Osteoblast (primary cell): ENCODE measurements at places on chromosomes 2 and 18. TPM values are rescaled to one million over a fixed set of nuclear protein-coding genes. Genes with fewer than 3 reads are reported as not detected.

Gene MROH2A
- total RNA-seq, result not detected in 2 replicates

Gene KCNK3
- total RNA-seq, result not detected in 2 replicates

Gene SUPT7L
- total RNA-seq, result 44.2 and 50.3 TPM in 2 replicates

Gene KCMF1
- total RNA-seq, result 68.7 and 74.2 TPM in 2 replicates

- H3K36me3 ChIP-seq, result no peaks in the 10 kb centered on the region
- DNase-seq, result no peak
- peak overlapping the region; percentile 93 for H3K27ac ChIP-seq
- no peaks in the 10 kb centered on the region for H3K27me3 ChIP-seq
- H3K4me3 ChIP-seq, result no peak overlapping the region
These were observed 204.0 kb downstream of the TGIF1 start for GRCh38 chr18:3653851-3654441.

GRCh38 chr18:31268985-31269406 lies 49.0 kb upstream of the DSG1 start:
- no peaks in the 10 kb centered on the region for H3K27me3 ChIP-seq
- H3K4me3 ChIP-seq, result no peak overlapping the region
- H3K36me3 ChIP-seq, result no peaks in the 10 kb centered on the region
- no peak overlapping the region for H3K27ac ChIP-seq
- no peak for DNase-seq
- H3K4me1 ChIP-seq, result no peaks in the 10 kb centered on the region

GRCh38 chr18:28065793-28066186 lies 111.1 kb downstream of the CDH2 start:
- DNase-seq, result peak; percentile 59
- H3K27me3 ChIP-seq, result no peaks in the 10 kb centered on the region
- no peaks in the 10 kb centered on the region for H3K36me3 ChIP-seq
- H3K27ac ChIP-seq, result peak overlapping the region; percentile 95
- no peak overlapping the region for H3K4me3 ChIP-seq

DNA sequence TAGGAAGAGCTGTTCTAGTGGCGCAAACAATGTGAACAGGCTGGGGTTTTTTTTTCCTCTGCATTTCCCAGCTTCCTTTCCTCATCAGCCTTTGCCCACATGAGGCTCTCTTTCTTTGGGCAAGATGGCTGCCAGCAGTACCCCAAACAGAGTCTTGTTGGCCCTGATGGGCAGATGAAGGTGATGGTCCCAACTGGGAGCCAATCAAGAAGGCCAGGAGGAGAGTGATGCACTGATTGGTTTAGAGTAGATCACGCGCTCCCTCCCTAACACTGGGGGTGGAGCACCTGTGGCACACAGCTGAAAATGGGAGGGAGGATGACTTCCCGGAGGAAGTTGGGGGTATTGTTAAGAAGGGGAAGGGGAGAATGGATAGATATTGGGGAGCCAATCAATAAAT lies 96.3 kb upstream of the FZD7 start:
- no peak overlapping the region for H3K4me3 ChIP-seq
- H3K27ac ChIP-seq, result no peak overlapping the region
- H3K36me3 ChIP-seq, result no peaks in the 10 kb centered on the region
- no peaks in the 10 kb centered on the region for H3K27me3 ChIP-seq
- no peak for DNase-seq

- H3K4me1 ChIP-seq, result no peaks in the 10 kb centered on the region
- no peak overlapping the region for H3K27ac ChIP-seq
- H3K27me3 ChIP-seq, result no peaks in the 10 kb centered on the region
These were observed 54.8 kb upstream of the PTPRM start for GRCh38 chr18:7512348-7512747.

DNA sequence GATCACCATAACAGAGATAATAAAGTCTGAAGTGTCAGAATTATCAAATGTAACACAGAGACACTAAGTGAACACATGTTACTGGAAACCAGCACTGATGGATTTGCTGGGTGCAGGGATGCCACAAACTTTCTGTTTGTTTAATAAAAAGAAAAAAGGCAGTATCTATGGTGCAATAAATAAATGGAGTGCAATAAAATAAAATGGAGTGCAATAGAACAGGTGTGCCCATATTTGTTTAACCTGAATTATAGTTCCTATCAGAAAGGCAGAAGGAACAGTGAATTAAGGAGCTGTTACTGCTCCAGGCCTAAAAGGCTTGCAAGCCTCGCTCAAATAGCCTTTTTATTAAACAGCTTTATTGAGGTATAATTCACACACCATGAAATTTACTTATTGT lies 81.0 kb upstream of the KIDINS220 start:
- peaks cover 8% of the 10 kb centered on the region for H3K36me3 ChIP-seq
- H3K4me1 ChIP-seq, result no peaks in the 10 kb centered on the region
- no peak for DNase-seq
- H3K27me3 ChIP-seq, result no peaks in the 10 kb centered on the region
- no peak overlapping the region for H3K4me3 ChIP-seq
- H3K27ac ChIP-seq, result no peak overlapping the region

GRCh38 chr2:120012363-120012762 lies 514 bp upstream of the EPB41L5 start:
- DNase-seq, result no peak
- no peaks in the 10 kb centered on the region for H3K36me3 ChIP-seq
- H3K4me1 ChIP-seq, result peaks cover 10% of the 10 kb centered on the region
- H3K27me3 ChIP-seq, result no peaks in the 10 kb centered on the region
- H3K4me3 ChIP-seq, result peak overlapping the region; percentile 86
- no peak overlapping the region for H3K27ac ChIP-seq

DNA sequence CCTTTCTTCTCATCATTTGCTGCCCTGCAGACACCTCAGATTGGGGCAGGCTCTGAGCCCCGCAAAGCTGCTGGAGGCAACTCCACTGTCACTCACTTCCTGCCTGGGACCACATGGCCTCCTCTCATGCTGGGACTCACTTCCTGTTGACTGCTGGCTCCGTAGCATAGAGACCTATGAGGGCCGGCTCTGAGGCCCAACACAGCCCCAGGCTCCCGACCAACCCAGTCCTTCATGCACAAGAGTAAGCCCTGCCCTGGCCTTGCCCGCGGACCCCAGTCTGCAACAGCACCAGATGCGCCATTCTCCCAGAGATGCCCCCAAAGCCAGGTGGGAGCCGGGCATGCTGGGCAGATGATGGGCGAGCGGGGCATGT lies 55.7 kb downstream of the DNMT3A start:
- H3K4me3 ChIP-seq, result no peak overlapping the region
- peaks cover 4% of the 10 kb centered on the region for H3K36me3 ChIP-seq
- no peaks in the 10 kb centered on the region for H3K27me3 ChIP-seq
- H3K27ac ChIP-seq, result no peak overlapping the region
- H3K4me1 ChIP-seq, result no peaks in the 10 kb centered on the region
- no peak for DNase-seq

GRCh38 chr2:171889333-171889732 lies 4.7 kb downstream of the SLC25A12 start:
- H3K36me3 ChIP-seq, result no peaks in the 10 kb centered on the region
- H3K4me3 ChIP-seq, result no peak overlapping the region

DNA sequence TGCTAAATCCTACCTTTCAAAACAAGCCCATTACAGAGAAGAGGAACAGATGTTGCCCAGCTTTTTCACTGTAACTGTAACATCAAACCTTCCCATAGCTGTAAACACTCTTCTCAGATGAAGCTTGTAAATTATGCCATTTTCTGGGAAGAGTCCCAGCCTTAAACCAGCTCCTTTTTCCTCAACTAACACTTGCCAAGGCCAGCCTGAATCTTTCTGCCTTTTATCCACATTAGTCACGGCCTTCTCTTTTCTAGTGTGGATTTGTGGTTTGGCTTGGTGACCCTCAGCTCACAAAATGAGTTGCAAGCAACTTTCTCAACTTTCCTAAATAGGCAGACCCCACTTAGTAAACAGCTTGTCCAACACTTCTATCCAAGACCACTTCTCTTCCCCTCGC lies 90.2 kb downstream of the CABLES1 start:
- H3K4me3 ChIP-seq, result peak overlapping the region; percentile 49
- no peaks in the 10 kb centered on the region for H3K27me3 ChIP-seq
- H3K4me1 ChIP-seq, result peaks cover 61% of the 10 kb centered on the region
- DNase-seq, result peak; percentile 96
